HFFc6 (cell line): ENCODE measurements at places on chromosomes 4 and X. TPM values are rescaled to one million over a fixed set of nuclear protein-coding genes. Genes with fewer than 3 reads are reported as not detected.

PLAC8 gene
- 2.3 to 6.0 TPM (median 6.0 TPM) in 3 replicates for total RNA-seq

PLP1 gene
- total RNA-seq, result 0.68 and 0.76 TPM in 2 replicates

ARR3 gene
- not detected in 3 replicates for total RNA-seq

PWWP3B gene
- not detected in 3 replicates for total RNA-seq

CCKAR gene
- not detected in 3 replicates for total RNA-seq

TCEAL8 gene
- total RNA-seq, result 71.1 to 76.9 TPM (median 71.7 TPM) in 3 replicates

CXCL6 gene
- 0.24 to 0.32 TPM in 2 of 3 replicates, not detected in the other for total RNA-seq

SPOCK3 gene
- not detected in 3 replicates for total RNA-seq

LUZP4 gene
- total RNA-seq, result not detected in 3 replicates

THAP9 gene
- total RNA-seq, result 0.90 to 1.4 TPM (median 1.4 TPM) in 3 replicates

NKX6-1 gene
- not detected in 3 replicates for total RNA-seq

REPS2 gene
- total RNA-seq, result 0.06 and 0.26 TPM in 2 replicates

POU4F2 gene
- not detected in 3 replicates for total RNA-seq

MAGED4B gene
- total RNA-seq, result 36.7 to 84.3 TPM (median 49.8 TPM) in 3 replicates

CENPVL2 gene
- not detected in 2 replicates for total RNA-seq

IL2 gene
- not detected in 2 replicates for total RNA-seq

SPANXD gene
- 2.0 TPM in 1 of 3 replicates, not detected in the others for total RNA-seq

ANK2 gene
- 1.8 to 10.1 TPM (median 8.1 TPM) in 3 replicates for total RNA-seq

ZNF141 gene
- total RNA-seq, result 0.37 to 3.3 TPM (median 3.1 TPM) in 3 replicates

UGT8 gene
- total RNA-seq, result not detected in 3 replicates

NUDT11 gene
- 3.7 to 5.6 TPM (median 4.8 TPM) in 3 replicates for total RNA-seq

F8A3 gene
- 10.7 to 14.8 TPM (median 13.4 TPM) in 3 replicates for total RNA-seq

USP17L24 gene
- total RNA-seq, result not detected in 3 replicates

MAP9 gene
- total RNA-seq, result 7.0 to 12.6 TPM (median 12.1 TPM) in 3 replicates

CXCL3 gene
- total RNA-seq, result 0.32 to 1.4 TPM (median 0.46 TPM) in 3 replicates

ADGRG4 gene
- total RNA-seq, result 0.02 to 0.05 TPM in 2 of 3 replicates, not detected in the other

TRAPPC2 gene
- total RNA-seq, result 9.9 to 13.0 TPM (median 10.1 TPM) in 3 replicates

ZNF674 gene
- 4.7 to 7.1 TPM (median 5.4 TPM) in 3 replicates for total RNA-seq

TMEM154 gene
- total RNA-seq, result 0.45 to 4.0 TPM (median 2.3 TPM) in 3 replicates

LINC00632 gene
- total RNA-seq, result 148 to 225 TPM (median 221 TPM) in 3 replicates

BTC gene
- total RNA-seq, result not detected in 3 replicates

F9 gene
- total RNA-seq, result not detected in 3 replicates

TEX13D gene
- not detected in 3 replicates for total RNA-seq

FHDC1 gene
- 0.28 to 0.57 TPM (median 0.49 TPM) in 3 replicates for total RNA-seq

PDE5A gene
- 16.5 and 17.0 TPM in 2 replicates for total RNA-seq

PASD1 gene
- not detected in 3 replicates for total RNA-seq

CT45A1 gene
- not detected in 3 replicates for total RNA-seq

DSPP gene
- total RNA-seq, result not detected in 2 replicates

NRK gene
- total RNA-seq, result not detected in 3 replicates

SHROOM3 gene
- 39.5 to 94.1 TPM (median 57.5 TPM) in 3 replicates for total RNA-seq

SPANXB1 gene
- total RNA-seq, result 5.2 TPM in 1 of 3 replicates, not detected in the others

LIMCH1 gene
- 16.5 to 218 TPM (median 17.1 TPM) in 3 replicates for total RNA-seq

DGKK gene
- total RNA-seq, result not detected in 3 replicates

SSX4 gene
- not detected in 3 replicates for total RNA-seq

PABPC1L2B gene
- not detected in 3 replicates for total RNA-seq

SLC25A43 gene
- 20.2 to 22.9 TPM (median 21.2 TPM) in 3 replicates for total RNA-seq

SNCA gene
- 0.15 TPM in 2 of 3 replicates, not detected in the other for total RNA-seq
